Activated CD4-positive, alpha-beta T cell treated with anti-CD3 and anti-CD28 coated beads, Interleukin-2, Interleukin-4, amounts not matched to agents 100 ng/mL and 50 ng/mL, durations not matched to agents 16 hours and 8 hours (primary cell): ENCODE measurements at places on chromosomes 4 and X.

- no peak for DNase-seq
These were observed 792.2 kb downstream of the ADGRL3 start for GRCh38 chr4:61992351-61992750.

- no peak for DNase-seq
These were observed 219.9 kb downstream of the SHOX start for GRCh38 chrX:850471-850916.

- DNase-seq, result no peak
These were observed 1.2 kb downstream of the TRIML2 start for GRCh38 chr4:188107931-188108843.

DNA sequence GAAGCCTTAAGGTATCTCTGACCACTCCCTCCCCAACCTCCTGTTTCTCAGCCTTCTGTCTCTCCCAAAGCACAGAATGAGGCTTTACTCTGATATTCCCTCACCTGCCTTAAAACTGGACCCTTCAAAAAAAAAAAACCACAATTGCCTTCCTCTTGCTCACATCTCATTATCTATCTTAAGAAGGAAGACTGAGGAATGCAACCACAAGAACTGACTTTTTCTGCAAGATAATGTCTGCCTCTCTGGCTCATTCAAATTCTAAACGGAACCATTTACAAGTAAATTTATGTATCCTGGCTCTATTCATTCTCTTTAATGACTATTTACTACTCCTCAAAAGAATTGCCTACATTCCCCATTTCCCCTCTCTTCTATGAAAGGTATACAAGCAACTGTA lies 545.5 kb upstream of the HTR2C start:
- DNase-seq, result no peak

DNA sequence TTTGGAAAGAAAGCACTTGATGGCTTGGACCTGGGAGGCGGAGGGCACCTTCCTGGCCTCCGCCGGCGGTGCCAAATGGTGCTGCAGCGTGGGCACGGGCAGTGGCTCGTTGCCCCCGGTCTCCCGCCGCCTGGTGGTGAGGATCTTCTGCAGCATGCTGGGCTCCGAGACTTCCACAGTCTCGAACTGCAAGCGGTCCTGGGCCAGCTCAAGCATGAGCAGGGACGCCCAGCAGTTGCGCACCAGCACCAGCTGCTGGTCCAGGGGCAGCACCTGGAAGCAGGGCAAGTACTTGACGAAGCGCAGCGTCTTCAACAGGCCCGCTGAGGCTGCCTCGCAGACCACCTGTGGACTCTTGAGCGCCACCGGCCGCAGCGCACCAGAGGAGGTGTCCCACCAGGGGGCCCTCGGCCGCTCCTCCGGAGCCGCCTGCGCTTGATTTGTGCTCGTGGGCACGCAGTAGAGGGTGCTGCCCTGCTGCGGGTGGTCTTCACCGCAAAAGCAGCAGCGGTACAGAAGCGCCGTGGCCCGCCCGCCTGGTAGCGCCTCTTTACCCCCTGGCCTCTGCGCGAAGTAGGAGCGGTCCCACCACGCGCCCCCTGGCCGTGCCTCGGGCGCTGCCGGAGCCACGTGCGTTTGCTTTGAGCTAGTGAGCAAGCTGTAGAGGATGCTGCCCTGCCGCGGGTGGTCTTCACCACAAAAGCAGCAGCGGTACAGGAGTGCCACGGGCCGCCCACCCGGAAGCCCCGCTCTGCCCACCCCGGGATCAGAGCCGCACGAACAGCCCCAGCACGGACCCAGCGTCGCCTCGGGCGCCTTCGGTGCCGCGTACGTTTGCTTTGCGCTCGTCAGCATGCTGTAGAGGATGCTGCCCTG lies 689 bp downstream of the NR0B1 start:
- DNase-seq, result no peak

DNA sequence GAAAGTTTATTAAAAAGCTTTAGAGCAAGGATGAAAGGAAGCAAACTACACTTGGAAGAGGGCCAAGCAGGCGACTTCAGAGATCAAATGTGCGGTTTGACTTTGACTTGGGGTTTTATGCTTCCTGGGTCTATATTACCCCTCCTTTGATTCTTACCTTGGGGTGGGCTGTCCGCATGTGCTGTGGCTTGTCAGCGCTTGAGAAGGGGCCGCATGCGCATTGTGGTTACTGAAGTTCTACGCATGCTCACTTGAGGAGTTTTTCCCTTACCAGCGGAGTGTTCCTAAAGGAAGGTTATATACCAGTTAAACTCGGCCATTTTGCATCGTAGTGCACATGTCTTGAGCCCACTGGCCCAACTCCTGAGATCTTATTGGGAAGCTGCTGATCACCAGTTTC lies 9.9 kb downstream of the ZNF157 start:
- DNase-seq, result peak; percentile 18

- DNase-seq, result no peak
These were observed 121.4 kb upstream of the PDE5A start for GRCh38 chr4:119750048-119750447.

- DNase-seq, result no peak
These were observed 12.6 kb upstream of the PDE6B start for GRCh38 chr4:612749-613125.

GRCh38 chr4:4333265-4333706 lies 43.2 kb downstream of the ZBTB49 start:
- DNase-seq, result no peak

GRCh38 chr4:139988863-139989765 lies 164.9 kb downstream of the MAML3 start:
- DNase-seq, result peak; percentile 26

GRCh38 chr4:39660757-39661156 lies 22.1 kb upstream of the SMIM14 start:
- DNase-seq, result no peak
